ENCODE measurements at places on chromosomes 7 and 10.
A peak's percentile ranks its signal among the peaks of the same experiment; 100 is the strongest.

DNA sequence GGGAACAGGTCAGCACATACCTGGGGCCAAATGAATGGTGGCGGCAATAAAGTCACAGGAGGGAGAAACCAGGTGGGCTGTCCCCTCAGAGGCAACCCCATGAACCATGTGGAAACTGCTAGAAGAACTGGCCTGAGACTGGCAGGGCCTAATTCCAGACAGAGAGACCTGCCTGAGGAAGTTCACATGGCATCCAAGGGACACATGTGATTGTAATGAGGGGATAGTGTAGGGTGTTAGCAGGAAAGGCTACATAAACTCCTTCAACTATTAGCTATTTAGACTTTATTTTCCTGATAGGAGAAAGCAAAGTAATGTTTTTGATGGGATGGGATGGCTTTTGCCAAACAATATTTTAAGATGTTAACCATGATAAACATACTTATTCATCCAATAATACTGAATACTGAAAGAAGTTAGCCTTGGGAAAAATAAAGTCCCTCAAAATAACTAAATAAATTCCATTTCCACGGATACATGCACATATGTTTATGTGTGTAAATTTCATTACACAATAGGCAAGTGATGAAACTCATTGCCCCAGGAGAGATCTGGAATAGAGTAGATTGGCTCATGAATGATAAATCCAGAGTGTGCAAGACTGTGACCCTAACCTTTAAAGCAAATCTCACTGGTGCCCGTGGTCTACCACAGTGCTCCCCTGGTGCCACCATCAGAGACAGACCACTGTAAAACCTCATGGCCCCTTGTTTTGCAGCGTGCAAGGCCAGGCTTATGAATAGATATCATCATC is 137.0 kb downstream of the NRF1 start:
- no peak for DNase-seq

- DNase-seq = no peak
These were observed 262.2 kb downstream of the ZMYND11 start for GRCh38 chr10:397321-398068.

DNA sequence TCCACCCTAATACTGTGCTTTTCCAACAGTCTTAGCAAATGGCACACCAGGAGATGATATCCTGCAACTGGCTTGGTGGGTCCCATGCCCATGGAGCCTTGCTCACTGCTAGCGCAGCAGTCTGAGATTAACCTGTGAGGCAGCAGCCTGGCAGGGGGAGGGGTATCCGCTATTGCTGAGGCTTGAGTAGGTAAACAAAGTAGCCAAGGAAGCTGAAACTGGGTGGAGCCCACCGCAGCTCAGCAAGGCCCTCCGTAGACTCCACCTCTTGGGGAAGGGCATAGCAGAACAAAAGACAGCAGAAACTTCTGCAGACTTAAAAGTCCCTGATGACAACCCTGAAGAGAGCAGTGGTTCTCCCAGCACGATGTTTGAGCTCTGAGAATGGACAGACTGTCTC is 399.0 kb downstream of the CCSER2 start:
- no peak for DNase-seq

DNA sequence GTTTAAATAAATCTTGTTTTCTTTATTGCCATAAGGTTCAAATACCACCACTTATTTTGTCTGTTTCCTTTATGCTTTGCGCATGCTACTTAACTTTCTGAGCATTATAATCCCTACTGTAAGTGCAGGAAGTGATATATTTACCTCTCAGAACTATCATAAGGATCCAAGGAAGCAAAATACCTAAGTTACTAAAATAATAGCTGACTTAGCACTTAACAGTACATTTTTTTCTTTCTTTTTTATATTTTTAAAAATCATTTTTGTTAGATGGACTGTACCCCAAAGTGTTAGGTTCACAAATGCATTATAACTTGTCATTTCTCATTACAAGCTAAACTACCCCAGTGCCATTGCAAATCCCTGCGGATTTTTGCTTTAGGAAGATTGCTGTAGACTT is 663.8 kb downstream of the SUGCT start:
- no peak for DNase-seq

GRCh38 chr7:50805447-50806125 is 22.9 kb upstream of the GRB10 start:
- no peak for DNase-seq

- DNase-seq = no peak
These were observed 26.6 kb downstream of the TRIL start for GRCh38 chr7:28931565-28931964.

DNA sequence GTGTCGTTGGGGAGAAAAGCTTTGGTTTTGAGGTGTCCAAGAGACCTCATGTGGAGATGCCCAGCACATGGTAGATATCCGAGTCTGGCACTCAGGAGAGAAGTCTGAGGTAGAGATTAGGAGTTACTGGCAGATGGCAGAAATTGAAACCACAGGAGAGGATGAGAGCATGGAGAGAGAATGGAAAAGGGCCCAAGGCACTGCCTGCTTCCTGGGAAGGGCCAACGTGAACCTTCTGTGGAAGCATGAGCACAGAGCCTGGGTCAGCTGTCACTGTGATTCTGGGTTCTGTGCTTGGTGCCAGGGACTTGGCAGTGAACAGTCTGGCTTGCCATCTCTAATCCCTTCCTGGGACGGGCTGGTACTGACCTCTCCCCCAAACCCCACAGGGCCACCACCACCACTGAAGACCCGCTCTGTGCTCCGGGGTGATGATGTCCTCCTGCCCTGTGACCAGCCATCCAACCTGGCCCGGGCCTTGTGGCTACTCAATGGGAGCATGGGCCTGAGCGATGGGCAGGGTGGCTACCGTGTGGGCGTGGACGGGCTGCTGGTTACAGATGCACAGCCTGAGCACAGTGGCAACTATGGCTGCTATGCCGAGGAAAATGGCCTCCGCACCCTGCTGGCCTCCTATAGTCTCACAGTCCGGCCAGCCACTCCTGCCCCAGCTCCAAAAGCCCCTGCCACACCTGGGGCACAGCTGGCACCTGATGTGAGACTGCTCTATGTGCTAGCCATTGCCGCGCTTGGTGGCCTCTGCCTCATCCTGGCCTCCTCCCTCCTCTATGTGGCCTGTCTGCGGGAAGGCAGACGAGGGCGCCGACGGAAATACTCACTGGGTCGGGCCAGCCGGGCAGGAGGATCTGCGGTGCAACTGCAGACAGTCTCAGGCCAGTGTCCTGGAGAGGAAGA is 4.1 kb downstream of the MRPL43 start:
- DNase-seq = no peak

- no peak for DNase-seq
These were observed 245.0 kb downstream of the FOXP2 start for GRCh38 chr7:114659409-114660125.

GRCh38 chr10:100575585-100576281 is 40.0 kb downstream of the HIF1AN start:
- no peak for DNase-seq

- DNase-seq = no peak
These were observed 406.3 kb downstream of the GALNT17 start for GRCh38 chr7:71538210-71538609.

DNA sequence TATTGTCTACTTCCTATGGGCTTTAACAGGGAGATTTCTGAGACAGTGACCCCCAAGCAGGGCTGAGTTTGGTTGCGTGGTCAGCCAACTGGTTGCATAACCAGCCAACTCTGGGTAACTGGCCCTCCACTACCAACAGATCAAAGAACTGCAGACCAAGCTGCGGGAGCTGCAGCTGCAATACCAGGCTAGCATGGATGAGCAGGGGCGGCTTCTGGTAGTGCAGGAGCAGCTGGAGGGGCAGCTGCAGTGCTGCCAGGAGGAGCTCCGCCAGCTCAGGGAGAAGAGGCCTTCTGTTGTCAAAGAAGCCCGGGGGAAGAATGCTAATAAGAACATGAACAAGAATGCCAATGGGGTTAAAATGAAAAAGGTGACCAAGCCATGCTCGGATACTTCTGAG is 15.7 kb upstream of the FLNC start:
- peak; percentile 49 for DNase-seq

DNA sequence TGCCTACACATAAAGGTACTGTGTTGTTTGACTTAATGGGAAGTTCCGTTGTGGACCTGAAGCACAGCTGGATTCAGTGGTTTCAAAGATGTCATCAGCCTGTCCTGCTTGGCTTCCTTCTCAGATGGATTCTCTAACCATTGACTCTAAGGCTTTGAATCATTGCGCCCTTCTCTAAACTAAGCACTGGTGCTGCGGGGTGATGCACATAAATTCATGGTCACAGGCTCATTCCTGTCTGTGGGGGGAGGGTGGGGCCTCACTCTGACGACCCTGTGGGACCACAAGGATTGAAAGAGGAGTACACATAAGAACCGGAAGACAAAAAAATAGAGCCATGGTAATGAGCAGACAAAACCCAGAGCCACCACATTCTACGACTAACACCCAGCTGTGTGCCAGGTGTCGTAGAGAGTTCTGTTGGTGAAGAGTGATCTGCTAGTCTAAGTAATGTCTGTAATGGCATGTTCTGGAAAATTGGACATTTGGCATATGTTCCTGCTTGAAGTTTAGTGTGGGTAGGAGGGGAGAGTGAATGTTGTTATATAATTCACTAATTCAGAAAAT is 97.3 kb upstream of the YAE1 start:
- no peak for DNase-seq

- no peak for DNase-seq
These were observed 17.0 kb downstream of the CACUL1 start for GRCh38 chr10:118737603-118738302.

- no peak for DNase-seq
These were observed 63.7 kb downstream of the TRUB1 start for GRCh38 chr10:115001506-115002381.

- DNase-seq = no peak
These were observed 66.5 kb upstream of the TNS3 start for GRCh38 chr7:47648275-47648925.

DNA sequence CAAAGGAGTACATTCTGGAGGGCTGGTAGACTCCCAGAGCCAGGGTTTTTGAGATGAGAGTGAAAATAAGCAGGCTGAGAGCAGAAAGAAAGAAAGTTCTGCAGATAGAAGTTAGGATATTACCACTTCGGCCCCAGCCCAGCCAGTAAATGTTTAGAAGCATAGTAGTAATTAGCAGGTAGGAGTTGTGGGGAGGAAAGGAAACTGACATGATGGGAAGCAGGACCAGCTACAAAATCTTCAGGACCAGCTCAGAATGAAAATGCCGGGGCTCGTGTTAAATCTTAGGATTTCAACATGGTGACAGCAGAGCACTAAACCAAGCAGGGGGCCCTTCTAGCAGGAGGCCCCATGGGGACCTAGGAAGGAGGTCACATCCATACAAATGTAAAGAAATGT is 28.7 kb downstream of the PRSS2 start:
- DNase-seq = no peak

DNA sequence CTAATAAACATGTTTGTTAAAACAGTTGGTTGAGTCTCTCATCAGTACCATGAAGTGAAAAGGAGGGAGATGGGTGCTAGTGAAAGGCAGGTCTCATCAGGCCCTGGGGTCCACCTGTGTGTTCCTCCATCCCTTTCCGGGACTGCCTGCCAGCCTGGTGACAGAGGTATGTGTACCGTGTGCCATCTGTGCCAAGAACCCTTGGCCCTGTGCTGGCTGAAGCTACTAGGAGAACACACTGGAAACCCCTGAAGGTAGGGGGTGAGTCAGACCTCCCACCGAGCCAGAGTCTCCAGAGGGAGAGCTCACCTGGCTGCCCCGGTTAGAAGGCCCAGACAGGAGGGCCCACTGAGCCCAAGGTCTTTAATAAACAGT is 2.3 kb downstream of the DDIT4 start:
- DNase-seq = no peak

DNA sequence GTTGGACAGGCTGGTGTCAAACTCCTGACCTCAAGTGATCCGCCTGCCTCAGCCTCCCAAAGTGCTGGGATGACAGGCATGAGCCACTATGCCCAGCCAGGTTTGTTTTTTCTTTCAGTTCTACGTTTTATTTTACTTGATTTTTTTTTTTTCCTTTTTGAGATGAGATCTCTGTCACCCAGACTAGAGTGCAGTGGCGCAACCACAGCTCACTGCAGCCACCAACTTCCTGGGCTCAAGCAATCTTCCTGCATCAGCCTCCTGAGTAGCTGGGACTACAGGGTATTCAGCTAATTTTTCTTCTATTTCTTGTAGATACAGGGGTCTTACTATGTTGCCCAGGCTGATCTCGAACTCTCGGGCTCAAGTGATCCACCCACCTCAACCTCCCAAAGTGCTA is 24.3 kb downstream of the GDI2 start:
- DNase-seq = no peak

DNA sequence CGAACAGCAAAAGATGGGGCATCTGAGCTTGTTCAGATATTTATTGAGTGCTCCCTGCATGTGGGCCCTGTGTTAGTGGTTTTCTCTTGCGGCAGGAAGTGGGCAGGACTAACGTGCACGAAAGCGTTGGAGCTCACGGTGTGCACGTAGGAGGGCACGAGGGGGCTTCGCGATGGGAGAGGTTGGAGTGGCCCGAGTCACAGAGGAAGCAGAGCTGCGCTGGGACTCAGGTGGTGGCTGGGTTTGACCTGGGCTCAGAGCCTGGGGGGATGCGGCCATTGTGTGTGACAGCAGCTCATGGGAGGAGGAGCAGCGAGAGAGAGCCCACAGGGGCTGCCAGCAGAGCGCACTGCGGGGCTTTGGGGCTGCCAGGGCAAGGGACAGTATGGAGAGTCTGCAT is 7.7 kb downstream of the ZSCAN25 start:
- no peak for DNase-seq

GRCh38 chr10:59108886-59109288 is 67.6 kb upstream of the PHYHIPL start:
- no peak for DNase-seq

GRCh38 chr7:54663186-54663585 is 95.8 kb downstream of the SEC61G start:
- DNase-seq = no peak

GRCh38 chr7:82445271-82445670 is 1.7 kb upstream of the CACNA2D1 start:
- no peak for DNase-seq

GRCh38 chr10:93074597-93075368 is 1.1 kb downstream of the CYP26A1 start:
- DNase-seq = no peak

DNA sequence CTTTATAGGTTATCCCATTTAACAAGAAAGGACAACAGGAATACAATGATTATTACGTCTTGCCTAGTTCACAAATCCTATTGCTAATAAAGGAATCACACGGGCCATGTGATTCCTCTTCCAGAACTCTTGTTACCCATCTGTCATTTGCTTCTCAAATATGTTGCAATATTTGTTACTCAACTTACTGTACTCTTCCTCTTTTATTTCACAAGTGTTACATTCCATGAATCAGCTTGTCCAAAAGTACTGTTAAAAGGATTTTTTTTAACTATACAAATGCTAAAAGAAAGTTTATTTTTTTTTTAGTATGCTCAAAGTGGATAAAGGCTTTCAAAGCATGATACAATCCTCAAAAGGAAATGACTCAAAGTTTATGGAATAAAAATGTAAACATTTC is 3.9 kb upstream of the CD36 start:
- no peak for DNase-seq

DNA sequence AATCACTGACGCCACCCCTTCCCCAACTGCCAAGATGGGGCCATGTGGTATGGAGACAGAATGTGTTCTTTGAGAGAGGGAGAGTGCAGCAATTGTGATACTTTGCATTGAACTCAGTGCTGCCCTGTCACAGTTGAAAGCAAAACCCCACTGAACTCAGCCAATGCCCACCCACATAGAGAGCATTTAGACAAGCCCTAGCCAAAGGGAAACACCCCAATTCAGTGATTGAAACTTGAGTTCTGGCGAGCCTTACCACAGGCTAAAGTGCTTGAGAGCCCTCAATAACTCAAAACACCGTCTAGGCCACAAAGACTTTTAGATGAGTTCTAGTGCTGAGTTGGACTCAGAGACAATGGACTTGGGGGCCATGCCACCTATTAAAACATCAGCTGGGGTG is 751.9 kb upstream of the POT1 start:
- DNase-seq = no peak

Measured in frontal cortex (tissue), 4 donors.